ENCODE measurements at places on chromosomes 4 and X. TPM values are rescaled to one million over a fixed set of nuclear protein-coding genes. Genes with fewer than 3 reads are reported as not detected.
A peak's percentile ranks its signal among the peaks of the same experiment; 100 is the strongest.

DNA sequence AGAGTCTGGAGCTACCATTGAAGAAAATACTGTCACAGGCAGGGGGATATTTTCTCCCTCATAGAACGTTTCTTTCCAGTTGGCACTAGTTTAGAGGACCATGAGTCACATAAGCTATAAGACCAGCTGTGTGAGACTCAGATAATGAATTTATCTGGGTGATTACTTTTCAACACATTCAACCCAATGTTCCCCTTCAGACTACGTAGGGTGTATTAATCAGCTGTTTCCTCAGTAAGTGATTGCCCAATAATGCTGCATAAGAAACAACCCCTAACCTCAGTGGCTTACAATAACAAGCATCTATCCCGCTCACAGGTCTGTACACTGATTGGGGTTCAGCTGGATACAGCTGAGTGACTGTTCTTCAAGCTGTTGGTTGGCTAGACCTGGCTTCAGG is 38.1 kb downstream of the CBLL2 start:
- no peaks in the 10 kb centered on the region for H3K27me3 ChIP-seq
- H3K36me3 ChIP-seq = no peaks in the 10 kb centered on the region
- DNase-seq = peak; percentile 48

DNA sequence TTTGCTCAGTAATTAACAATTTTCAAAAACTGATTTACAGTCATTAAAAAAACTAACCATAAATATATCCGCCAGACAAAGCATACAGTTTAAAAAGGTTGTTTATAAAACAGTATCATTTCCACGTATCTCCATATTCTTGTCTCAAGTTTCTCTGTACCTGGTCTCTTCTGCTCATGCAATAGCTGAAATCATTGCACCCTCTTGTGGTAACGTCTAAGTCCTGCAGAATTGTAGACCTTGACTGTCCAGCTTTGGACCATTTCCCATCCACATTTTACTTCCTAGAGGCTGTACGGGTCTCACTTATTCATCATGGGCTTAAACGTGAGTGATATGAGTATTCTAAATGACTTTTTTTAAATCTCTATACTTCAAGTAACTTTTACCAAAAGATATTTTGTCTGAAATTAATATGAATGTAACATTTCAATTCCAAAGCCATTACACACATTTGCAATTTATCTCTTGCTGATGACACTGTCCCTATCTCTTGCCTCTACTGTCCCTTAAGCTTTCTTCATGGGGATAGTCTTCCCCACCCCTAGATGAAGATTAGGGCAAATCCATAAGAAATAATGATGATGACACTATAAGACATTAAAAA is 118.5 kb downstream of the BTC start:
- no peak overlapping the region for H3K4me3 ChIP-seq
- no peaks in the 10 kb centered on the region for H3K36me3 ChIP-seq
- H3K27ac ChIP-seq = no peak overlapping the region
- peak; percentile 76 for DNase-seq

DNA sequence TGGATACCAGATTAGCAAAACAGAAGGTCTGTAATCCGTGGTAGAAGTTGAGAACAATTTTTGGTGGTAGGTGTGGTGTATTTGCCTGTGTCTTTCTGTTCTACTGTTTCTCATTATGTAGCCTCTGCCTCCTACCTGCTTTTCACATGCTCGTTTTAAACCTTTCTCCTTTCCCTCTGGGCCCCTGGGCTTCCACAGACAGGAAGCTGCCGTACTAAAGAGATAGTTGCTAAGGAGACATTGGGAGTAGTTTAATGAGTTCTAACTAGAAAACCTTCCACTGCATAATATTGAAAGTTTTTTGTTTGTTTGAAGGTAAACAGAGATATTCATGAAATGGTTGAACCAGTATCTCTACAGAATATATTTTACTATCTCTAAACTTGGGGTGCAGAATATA is 107.8 kb downstream of the STOX2 start:
- H3K4me3 ChIP-seq = no peak overlapping the region
- H3K27ac ChIP-seq = no peak overlapping the region
- no peak for DNase-seq
- no peaks in the 10 kb centered on the region for H3K27me3 ChIP-seq

Gene DKK2
- 0.83 TPM for total RNA-seq

Gene BTK
- not detected for total RNA-seq
